Fibroblast of skin of right biceps (primary cell): ENCODE measurements at places on chromosomes 7 and 10.

GRCh38 chr10:43940898-43941837, 292.5 kb upstream of the ZNF32 start:
- DNase-seq = no peak

- DNase-seq = peak; percentile 72
Observed at GRCh38 chr7:25260862-25261494, 32.7 kb upstream of the NPVF start.

DNA sequence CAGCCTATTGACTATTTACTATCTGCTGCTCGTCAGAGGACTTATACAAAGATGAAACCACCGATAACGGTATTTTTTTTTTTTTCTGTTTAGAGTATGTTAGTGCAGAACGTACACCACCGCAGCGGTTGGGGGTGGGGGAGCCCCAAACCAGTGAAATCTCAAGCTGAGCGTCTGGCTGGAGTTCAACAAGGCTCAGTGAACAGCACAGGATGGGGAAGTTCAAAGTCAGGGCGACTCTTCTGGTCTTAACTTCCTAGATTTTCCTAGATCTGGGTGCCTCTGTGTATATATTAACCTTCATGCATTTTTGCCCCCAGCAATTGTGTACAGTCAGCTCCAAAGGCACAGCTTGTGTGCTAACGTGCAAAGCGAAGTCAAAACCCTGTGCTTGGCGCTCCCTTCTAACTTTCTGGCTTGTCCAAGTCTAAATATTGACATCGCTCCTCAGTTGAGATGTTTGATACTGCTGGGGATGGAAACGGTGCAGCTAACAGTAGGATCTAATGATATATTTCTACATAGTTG, 1.1 kb downstream of the RHOBTB1 start:
- peak; percentile 60 for DNase-seq

DNA sequence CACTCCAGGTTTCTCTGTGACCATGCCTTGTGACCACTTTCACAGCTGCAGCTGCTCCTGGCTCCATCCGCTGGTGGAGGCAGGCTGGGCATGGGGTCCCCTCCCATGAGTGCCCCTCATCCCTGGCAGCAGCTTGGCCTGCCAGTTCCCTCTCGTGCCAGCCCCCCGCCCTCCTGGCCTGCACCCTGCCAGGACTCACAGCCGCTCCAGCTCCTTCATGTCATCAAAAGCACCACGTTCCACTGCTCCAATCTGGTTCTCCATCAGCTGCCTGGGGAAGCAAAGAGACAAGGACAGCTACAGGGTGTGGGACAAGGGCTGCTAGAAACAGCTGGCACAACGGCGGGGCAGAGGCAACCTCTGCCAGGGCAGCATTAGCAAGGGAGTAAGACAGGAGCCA, 22.6 kb downstream of the SLIT1 start:
- no peak for DNase-seq

GRCh38 chr10:28548781-28549498, 16.0 kb downstream of the WAC start:
- no peak for DNase-seq

DNA sequence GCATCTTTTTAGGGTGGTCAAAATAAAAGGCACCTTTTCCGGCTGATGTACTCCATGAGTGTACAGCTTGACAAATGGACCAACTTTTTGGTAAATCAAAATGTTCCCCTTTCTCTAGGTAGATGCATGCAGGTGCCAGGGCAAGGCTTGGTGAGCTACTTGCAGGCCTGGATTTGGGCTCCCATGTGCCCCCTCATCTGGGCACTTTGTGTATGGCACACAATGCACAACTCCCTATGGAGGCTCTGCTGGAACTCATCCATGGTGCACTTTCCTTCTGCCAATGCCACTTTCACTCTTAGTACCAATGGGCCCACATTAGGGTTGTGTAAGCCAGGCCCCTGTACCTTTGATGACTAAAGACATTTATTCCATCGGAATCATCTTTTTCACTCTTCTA, 300.8 kb downstream of the SDHAF3 start:
- DNase-seq = no peak

GRCh38 chr7:157276731-157277562, 59.9 kb upstream of the DNAJB6 start:
- DNase-seq = peak; percentile 67

- no peak for DNase-seq
Observed at GRCh38 chr7:29216128-29216527, 21.6 kb downstream of the CHN2 start.

- DNase-seq = peak; percentile 81
Observed at GRCh38 chr10:104293011-104293410, 24.0 kb downstream of the GSTO2 start.

GRCh38 chr7:94633014-94633341, 23.0 kb downstream of the SGCE start:
- no peak for DNase-seq

DNA sequence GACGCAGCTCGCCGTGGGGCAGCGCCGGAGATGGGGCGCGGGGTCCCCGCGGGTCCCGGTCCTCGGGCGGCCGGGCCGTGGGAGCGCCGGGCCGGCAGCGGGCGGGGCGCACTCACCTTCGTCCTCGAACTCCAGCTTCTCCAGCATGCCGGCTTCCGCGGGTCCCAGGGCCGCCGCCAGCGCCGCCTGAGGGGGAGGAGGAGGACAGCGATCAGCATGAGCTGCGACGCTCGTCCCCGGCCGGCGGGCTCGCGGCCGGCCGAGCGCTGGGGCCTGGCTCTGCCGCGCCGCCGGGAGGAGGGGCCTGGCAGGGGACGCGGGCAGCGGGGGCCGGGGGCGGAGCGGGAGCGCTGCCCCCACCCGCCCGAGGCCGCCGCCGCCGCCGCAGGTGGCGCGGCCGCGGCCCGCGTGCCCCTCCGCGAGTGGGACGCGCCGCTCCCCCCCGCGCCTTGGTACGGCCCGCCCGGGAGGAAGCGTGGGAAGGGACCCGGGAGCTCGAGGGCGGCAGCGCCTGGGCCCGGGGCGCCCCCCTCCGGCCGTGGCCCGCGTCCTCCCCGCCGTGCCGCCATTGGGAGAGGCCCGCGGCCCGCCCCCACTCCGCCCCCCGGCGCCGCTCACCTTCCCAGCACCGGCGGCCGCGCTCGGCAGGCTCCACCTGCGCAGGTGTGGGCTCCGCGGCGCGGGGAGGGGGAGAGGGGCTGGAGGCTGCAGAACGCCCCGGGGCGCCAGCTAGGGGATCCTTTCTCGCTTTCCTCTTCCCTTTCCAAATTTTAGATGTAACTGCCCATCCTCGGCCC, 112.5 kb upstream of the RHEB start:
- DNase-seq = peak; percentile 84

DNA sequence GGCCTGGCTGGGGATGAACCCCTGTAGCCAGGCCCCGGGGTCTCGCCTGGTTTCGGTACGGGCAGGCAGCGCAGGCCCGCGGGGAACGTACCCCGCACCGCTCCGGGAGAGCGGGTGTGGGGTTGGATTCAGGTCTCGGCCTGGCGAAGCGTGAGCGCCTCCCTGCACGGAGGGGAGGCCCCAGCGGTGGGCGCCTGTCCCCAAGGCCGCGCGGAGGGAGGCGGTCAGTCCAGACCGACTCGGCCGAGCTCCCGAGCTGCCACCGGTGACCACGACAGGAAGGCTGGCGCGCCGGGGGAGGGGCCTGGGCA, 378 bp upstream of the INPP5F start:
- DNase-seq = no peak
